ENCODE measurements at places on chromosomes 2 and 18. TPM values are rescaled to one million over a fixed set of nuclear protein-coding genes. Genes with fewer than 3 reads are reported as not detected.

Gene POTEJ
- not detected for polyA plus RNA-seq

Gene HOXD4
- 0.79 TPM for polyA plus RNA-seq

Gene YES1
- polyA plus RNA-seq, result 31.1 TPM

Gene PAX8
- 19.0 TPM for polyA plus RNA-seq

Gene RPRM
- 1.1 TPM for polyA plus RNA-seq

Gene LINC00305
- not detected for polyA plus RNA-seq

Gene FEV
- polyA plus RNA-seq, result 0.58 TPM

Gene TGFA
- polyA plus RNA-seq, result 3.2 TPM

Gene CFAP53
- polyA plus RNA-seq, result not detected

Gene C2orf66
- not detected for polyA plus RNA-seq

Gene CHRND
- polyA plus RNA-seq, result not detected

Gene NT5C1B
- not detected for polyA plus RNA-seq

Gene NYAP2
- 0.01 TPM for polyA plus RNA-seq

Gene NEU4
- 0.74 TPM for polyA plus RNA-seq

Measured in adipose tissue (tissue), 3 donors.